AG09319 (cell line): ENCODE measurements at places on chromosomes 16 and 17.

DNA sequence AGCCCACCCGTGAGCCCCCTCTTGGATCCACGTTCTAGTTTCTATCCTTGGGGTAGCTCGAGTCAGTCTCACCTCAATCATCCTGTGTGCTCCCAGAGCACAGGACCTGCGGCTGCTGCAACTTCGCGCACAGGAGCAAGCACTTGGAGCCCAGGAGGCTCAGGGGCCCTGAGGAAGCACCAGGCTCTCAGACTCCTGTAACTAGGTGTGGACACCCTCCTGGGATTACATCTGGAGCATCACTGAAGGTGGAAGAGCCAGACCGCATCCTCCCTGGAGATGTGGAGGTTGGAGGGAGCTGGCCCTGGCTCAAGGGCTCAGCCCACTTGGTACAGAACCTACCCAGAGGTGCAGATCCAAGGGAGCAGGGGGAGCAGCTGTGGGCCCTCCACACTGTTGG, 2.7 kb downstream of the HBQ1 start:
- no peak for DNase-seq

- no peak for DNase-seq
Observed at GRCh38 chr16:57284209-57284951, at the start of gene PLLP. PLLP (minus strand) TSS chr16:57284672; CDS start chr16:57284540, 132 bp downstream.

DNA sequence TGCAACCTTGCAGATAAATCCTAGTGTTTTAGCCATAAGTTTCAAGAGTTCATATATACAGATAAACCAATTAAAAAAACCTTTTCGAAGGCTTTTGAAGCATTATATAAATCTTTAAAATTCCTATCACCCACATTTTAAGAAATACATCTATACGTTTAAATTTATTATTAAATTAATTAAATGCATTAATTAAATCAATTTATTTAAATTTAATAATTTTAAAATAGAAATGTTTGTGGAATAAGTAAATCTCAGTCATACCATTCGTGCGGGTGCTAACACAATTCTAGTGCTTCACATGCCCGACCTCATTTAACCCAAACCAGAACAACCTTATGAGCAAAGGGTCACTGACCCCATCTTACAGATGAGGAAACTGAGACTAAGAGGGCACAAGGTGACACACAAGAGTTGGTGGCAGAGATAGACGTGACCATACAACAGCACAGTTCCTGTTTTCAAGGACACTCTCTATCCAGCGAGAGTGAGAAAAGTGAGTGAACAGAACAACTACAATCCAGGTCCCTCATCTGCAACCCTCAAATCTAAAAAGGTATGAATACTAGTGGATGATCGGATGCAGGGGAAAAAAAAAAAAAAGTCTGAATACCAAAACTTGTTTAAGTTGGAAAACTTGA, 1.4 kb downstream of the NSMCE1 start:
- no peak for DNase-seq

GRCh38 chr17:73799781-73800627, 155.8 kb upstream of the SDK2 start:
- no peak for DNase-seq

DNA sequence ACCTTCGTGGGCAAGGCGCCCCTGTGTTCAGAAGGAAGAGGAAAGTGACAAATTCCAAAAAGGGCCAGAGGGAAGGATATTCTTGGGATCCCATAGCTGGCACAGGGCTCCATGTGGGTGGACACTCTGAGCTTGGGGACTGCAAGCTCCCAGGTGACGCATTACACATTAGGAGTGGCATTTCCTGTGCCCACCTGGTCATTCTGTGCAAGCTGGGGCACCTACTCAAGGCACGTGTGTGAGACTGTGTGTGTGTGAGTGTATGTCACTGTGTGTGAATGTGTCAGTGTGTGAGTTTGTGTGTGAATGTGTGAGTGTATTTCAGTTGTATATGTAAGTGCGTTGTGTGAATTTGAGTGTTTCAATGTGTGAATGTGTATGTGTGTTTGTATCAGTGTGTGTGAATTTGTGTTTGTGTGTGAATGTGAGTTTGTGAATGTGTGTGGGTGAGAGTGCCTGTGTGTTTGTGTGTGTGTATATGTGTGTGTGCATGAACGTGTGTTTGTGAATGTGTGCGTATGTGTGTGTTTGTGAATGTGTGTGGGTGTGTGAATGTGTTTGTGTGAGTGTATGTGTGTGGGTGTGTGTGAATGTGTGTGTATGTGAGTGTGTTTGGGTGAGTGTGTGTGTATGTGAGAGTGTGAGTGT, 1.6 kb upstream of the CD300A start:
- DNase-seq = no peak

- DNase-seq = no peak
Observed at GRCh38 chr17:78126895-78127238, 1.7 kb downstream of the TMC6 start.

DNA sequence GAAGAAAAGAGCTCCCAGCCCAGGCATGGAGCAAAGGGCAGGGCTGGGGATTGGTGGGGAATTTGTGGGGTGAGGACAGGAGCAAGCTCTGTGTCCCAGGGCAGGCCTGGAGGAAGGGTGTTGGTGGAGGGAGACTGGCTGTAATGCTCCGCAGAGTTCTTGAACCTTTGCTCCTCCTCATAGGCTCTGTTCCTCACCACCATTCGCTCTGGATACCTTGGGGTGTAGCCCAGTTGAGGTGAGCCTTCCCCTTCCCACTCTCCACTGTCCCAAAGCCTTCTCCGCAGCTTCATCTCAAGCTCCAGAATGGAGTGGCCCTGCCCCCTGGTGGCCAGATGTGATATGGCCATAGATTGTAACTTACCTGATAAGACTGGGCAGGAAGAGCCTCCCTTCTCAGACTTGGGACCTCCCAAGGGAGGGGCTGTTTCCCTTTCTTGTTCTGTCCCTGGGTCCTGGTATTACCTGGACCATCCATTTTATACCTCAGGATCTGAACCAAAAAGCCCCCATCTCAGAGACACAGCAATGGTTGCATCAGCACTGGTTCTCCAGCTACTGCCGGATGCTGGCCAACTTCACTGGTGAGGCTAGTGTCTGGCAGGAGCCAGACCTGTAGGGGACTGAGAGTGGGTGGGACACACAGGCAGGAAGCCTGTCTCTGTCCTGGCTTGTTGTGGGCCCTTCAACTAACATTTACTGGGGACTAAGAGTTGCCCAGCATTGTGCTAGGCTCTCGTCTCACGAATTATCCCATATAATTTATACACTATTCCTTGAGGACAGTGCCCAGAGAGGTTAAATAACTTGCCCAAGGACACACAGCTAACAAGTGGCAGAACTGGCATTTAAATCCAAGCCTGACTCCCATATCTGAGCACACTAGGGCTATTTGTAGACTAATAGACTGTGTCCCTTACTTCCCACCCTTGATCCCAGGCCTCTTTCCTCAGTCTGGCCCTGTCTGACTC, 19.1 kb upstream of the STAC2 start:
- DNase-seq = peak; percentile 46

DNA sequence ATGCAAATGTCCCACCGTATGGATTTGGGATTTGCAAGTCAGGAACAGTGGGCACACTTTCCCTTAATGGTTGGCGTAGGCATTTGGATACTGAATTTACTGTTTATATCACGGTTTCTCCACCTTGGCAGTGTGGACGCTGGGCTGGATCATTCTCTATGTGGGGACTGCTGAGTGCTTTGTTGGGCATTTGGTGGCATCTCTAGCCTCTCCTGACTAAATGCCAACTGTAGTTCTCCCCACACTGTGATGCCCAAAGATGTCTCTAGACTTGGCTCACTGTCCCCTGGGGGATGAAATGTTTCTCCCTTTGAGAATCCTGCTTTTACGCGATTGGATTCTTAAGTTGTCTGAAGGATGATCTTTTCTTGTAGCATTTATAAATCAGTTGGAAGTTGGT, 49.0 kb downstream of the RBFOX1 start:
- DNase-seq = no peak

- DNase-seq = no peak
Observed at GRCh38 chr17:5527601-5528250, 41.4 kb downstream of the MIS12 start.

- no peak for DNase-seq
Observed at GRCh38 chr16:51455398-51455797, 304.3 kb upstream of the SALL1 start.

GRCh38 chr16:27515874-27516353, 33.8 kb downstream of the GTF3C1 start:
- DNase-seq = no peak

DNA sequence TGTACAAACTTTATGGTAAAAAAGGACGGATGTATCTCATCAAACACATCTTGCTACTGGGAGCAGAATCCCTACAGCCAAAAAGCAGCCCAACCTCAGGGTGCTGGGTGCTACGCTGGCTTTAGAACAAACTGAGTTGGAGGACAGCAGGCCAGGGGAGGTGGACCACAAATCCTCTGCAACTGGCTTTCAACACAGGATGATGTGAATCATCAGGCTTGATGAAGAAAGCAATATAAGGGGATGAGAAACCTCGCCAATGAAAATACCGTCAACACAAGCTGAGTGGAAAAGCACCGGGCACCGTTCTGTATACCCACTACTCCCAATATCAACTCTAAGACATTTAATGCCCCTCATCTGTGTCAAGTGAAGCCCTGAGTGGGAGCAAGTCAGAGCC, 14.3 kb downstream of the HBQ1 start:
- DNase-seq = no peak

DNA sequence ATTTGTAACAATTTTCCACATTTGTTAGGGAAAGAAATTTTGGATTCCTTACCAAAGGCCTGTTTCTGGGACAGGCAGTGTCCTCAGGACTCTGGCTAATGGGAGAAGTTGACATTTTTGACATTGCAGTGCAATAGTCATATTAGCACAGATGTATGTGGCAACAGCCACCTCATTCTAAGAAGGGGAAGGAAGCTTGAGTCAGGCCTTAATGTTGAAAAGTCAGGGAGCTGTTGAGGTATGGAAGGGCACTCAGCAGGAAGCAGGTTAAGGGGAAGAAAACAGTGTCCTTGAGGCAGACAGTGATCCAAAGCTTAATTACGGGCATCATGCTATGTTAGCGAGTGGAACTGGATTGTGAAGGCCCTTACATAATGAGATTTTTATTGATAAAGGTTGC, 20.9 kb downstream of the AKTIP start:
- no peak for DNase-seq

DNA sequence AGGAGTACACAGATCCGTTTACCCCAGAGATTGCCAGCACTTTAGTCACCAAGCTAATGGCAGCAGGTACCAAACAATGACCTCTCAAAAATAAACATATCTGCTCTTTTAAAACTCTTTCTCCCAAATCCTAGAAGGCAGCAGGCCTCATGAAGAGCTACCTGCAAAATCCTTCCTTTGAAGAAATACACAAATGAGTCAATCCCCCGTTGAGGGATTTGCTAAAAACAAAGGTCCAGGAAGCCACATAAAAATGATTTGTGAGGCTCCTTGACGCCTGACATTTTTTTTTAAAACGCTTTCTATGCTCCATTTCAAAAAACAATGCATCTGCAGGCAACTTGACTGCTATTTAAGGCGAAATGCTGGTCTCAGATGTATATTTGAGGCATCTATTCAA, 58.2 kb downstream of the NACA2 start:
- no peak for DNase-seq

GRCh38 chr16:71594000-71594646, 17.2 kb upstream of the TAT start:
- DNase-seq = no peak

DNA sequence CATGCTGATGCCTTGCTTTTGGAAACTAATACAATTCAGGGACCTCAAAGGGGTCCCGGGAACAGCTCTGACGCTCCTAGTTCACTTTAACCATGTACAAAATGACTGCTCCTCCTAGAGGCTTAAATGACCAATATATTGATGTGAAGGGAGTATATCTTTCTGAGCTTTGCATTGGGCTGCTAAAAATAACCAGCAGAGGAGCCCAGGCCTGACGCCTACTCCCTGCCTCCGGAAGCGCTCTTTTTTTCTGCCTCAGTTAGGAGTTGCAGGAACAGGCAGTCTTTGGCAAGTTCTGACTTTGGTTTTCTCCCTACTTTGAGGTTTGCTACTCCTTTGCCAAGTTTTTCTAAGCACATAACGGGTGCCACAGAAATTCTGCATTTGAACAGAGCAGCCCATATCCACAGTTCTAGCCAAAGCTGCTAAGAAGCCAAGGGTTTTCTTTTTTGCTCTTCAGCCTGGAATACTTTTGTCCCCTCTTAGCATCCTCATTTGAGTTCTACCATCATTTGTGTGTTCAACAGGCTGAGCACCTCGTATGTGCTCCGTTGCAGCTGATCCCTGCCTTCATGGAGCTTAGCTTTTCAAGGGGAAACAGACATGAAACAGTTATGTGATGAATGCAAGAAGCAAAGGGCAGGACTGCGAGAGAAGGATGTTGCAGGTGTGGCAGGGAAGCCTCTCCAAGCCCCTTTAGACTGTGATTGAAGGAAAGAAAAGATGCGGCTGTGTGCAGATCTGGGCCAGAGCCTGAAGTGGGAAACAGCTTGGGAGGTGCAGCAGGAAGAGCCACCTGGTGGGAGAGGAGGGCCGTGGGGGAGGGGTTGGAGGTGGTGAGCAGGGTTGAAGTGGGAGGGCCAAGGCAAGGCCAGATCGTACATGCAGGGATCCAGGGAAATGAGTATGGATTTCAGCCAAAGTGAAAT, 2.8 kb upstream of the NAGPA start:
- no peak for DNase-seq

GRCh38 chr17:68204736-68205135, 43.1 kb upstream of the AMZ2 start:
- DNase-seq = no peak

DNA sequence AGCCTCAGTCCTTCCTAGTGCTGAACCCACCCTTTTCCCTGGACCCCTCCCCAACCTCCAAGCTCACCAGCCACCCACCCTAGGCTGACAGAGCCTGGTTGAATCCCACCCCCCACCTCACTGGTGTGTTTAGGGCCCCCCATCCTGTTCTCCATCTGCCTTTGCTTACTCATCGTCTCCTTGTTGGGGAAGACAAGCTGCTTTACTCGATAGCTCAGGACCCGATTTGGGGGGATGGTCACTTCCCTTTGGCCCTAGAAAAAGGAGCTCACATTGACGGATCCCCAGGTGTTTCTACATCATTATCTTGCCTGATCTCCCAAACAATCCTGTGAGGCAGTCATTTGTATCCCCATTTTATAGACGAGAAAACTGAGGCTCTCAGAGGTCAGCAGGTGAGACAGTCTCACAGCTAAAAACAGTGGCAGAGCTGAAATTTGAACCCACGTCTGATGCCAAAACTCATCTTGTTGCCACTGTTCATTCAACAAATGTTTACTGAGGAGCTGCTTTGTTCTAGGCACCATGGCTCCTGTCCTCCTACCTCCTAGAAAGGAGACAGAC, 9.6 kb downstream of the GSDMB start:
- no peak for DNase-seq

GRCh38 chr16:19853132-19853741, 31.4 kb downstream of the GPRC5B start:
- DNase-seq = no peak
